NT2/D1 (cell line): ENCODE measurements at places on chromosomes 2 and 18.

DNA sequence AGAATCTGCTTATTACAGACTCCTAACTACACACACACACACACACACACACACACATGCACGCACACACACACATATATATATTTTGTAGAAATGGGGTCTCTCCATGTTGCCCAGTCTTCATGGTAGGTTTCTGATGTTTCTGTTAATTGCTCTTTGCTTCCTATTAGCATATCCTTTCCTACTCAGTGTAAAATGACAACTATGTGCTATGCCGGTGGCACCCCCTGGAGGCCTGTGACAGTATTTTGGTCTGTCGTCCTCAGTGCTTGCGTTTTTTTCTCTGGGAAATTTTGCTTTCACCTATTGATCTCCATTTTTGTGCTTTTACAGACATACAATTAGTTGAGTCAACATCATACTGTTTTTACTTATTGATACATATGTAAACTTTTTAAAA is 322.1 kb downstream of the LRRTM1 start:
- DNase-seq: peak; percentile 40

- no peak for DNase-seq
These were observed 158.9 kb downstream of the RHBDD1 start for GRCh38 chr2:226994775-226995174.

- no peak for DNase-seq
These were observed 22.6 kb downstream of the SEPTIN10 start for GRCh38 chr2:109591206-109591605.

DNA sequence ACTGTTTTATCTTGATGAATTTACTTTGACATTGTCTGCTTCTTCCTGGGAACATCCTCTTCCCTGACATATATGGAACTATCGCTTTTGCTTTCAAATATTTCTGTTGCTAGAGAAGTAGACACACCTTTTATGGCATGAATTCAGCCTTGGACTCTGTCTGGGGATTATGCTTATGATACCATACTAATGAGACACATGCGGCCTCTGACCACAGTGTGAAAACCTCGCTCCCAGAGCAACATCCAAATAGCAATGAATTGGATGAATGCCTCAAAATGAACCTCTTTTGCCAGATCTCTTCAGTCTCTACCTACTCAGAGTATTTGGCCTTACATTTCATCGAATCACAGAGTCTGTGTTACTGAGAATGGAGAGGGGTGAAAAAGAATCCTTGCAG is 70.9 kb downstream of the PIEZO2 start:
- no peak for DNase-seq

- no peak for DNase-seq
These were observed 48.6 kb downstream of the SH3RF3 start for GRCh38 chr2:109177635-109178034.

DNA sequence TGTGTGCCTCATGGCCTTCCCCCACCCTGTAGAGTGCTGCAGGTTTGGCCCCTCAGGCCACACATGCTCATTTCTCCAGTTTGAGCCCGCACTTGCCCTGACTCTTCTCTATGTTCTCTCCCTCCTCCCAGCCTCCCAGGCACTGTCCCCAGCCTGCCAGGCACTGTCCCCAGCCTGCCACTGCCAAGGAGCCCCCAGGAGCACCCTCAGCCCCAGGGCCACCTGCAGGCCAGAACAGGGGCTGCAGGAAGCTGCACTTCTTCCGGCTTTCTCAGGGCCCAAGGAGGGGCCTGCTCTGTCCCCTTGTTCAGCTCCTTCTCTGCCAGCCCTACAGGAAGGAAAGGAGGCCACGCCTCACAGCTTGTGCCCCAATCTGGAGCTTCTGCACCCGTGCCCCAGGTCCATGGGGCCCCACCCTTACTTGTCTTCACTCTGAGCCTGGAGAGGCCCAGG is 31.6 kb downstream of the CYP26B1 start:
- no peak for DNase-seq

DNA sequence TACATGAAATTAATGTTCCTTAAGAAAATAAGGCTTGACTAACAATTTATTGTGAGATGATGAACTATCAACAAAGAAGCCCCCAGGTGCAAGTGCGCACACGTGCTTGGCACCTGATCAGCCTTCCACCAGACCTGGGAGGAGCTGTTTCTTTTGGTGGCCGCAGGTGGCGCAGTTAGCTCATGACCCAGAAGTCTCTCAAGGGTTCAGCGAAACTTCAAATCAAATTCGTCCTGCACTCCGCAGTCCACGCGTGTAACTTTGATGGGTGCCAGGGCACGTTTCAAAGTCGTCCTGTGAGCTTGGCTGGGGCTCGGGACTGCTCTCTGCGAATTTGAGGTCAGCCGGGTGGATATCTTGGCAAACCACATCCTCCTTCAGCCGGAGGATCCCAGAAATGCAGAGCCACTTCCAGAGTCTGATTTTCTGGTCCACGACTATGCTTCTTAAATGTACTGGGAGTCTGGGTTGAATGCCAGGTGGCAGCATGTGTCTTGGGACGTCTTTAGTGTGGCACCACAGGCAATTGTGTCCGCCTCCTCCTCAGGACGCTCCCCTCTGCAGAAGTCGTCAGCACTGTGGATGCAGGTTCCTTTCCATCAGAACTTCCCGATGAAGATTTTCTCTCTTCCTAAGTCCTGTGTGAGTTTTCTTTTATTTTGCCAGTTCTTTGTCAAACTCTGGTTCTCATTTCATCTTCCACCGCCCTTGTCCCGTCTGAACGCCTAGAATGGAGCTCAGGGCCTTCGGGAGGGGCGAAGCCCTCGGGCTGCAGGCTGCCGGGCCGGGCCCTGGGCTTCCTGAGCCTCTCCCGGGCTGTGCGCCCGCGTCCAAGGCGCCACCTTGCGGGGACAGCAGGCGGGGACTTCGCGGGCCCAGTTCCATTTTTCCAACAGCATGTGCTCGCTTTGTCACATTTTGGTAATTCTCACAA is 61.3 kb upstream of the RAPGEF4 start:
- peak; percentile 13 for DNase-seq

DNA sequence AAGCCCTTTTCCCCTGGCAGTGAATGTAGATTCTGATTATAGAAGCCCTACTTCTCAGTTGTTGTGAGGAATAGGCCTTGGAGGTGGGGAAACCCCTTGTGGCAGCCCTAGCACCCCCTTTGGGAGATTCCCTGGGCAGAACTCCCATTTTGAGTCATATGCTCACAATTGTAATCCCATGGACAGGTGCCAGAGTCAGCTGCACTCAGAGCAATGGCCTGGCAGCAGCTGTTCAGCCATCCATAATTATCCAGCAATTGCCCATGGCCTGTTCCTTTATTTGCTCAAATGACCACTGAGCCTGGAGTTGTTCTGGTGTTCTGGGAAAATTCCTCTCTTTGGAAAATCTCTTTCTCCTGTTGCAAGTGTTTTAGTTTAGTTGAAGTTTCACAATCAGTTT is 71.7 kb downstream of the PTRHD1 start:
- DNase-seq: no peak

DNA sequence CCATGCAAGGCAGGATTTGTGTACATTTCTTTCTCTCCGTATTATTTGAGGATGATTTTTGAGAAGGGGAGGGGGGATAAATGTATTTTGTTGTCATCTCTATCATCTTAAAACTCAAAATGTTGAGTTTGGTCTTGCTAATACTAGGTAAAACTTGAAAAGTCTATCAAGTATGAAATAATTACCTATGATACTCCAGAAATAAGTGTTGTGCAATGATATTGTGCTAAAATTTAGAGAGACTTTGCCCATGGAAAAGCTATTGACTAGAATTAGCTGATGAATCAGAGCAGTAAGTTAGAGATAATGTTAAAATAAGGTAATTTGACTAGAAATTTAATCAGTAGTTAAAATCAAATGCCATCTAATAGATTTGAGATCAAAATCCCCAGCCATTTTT is 323.9 kb downstream of the AGPS start:
- DNase-seq: no peak

GRCh38 chr2:10424051-10424450 is 24.1 kb downstream of the ODC1 start:
- no peak for DNase-seq

DNA sequence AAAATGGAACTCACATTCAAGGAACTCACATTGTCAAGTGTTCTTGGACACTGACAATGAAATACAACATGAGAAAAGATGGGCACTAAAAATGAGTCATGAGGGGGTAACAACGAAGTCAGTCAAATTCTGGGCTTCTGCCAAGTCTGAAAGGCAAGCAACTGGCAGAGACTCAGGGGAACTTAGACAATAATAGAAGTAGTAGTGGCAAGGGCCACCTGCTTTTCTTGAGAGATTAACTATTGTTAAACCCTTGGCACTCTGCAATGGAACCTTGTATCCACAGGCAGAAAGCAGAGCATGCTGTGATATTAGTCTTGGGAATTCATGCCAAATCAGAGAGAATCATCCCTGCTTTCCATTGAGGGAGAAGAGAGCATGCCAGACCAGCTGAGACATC is 382.6 kb upstream of the CDH2 start:
- DNase-seq: no peak

DNA sequence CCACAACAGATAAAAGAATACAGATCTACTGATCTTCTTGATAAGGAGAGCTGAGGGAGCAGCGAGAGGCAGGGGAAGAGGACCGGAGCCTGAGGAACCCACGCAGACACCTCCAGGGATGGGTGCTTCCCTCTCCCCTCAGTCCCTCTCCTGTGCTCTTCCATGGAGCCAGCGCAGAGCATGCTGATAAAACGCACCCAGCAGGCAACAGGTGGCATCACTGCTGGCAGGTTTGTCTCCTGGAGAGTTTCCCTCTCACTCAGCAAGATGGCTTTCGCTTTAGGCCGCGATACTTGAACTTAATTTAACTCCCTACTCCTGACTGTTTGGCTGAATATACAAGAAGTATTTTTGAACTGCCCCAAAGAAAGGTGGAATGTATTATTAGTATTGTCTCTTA is 163.0 kb upstream of the REV1 start:
- no peak for DNase-seq

GRCh38 chr2:88481691-88482336 is 29.3 kb upstream of the FOXI3 start:
- DNase-seq: no peak

DNA sequence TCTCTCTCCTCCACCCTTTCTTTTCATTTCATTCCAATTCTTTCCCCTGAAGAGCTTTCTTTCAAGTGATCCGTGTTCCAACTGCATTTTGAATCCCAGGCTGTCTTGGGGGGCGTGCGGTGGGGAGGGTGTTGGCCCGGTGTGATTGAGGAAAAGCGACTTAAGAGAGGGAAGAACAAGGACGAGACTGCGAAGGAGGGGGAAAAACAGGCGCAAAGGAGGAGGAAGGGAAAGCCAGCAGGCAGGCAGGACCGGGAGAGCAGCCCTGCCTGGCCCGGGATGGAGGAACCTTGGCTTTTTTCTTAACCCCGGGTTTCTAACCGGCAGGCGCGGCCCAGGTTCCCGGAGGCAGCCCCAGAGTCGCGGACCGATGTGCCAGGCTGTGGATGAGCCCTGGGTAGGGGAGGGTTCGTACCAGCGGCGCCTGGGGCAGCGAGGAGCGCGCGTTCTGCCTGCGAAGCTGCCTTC is 1.3 kb downstream of the ADCYAP1 start:
- no peak for DNase-seq

GRCh38 chr2:47719099-47719498 is 63.8 kb upstream of the MSH6 start:
- DNase-seq: no peak

DNA sequence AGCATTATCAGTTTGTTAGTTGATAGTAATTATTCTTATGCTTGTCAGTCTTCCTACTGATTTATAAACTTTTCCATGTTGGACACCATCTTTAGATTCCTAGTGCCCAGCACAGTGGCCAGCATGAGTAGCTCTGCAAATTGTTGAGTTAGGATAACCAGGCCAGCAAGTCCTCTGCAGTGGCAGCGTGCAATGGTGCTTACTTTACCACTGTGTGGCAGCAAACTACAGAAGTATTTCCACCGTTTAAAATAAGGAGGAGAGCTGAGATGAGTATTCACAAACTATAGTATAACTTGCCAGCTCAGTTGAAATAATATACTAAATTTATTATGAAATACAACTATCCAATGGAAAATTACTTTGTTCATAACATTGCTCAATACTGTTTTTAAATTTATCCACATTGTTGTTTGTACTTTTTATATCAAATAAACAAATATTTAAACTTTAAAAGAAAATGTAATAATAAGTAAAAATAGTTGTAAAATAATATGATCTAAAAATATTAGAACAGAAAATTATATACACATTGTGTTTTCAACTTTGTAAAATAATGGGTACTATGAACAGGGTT is 9.3 kb upstream of the THADA start:
- no peak for DNase-seq

DNA sequence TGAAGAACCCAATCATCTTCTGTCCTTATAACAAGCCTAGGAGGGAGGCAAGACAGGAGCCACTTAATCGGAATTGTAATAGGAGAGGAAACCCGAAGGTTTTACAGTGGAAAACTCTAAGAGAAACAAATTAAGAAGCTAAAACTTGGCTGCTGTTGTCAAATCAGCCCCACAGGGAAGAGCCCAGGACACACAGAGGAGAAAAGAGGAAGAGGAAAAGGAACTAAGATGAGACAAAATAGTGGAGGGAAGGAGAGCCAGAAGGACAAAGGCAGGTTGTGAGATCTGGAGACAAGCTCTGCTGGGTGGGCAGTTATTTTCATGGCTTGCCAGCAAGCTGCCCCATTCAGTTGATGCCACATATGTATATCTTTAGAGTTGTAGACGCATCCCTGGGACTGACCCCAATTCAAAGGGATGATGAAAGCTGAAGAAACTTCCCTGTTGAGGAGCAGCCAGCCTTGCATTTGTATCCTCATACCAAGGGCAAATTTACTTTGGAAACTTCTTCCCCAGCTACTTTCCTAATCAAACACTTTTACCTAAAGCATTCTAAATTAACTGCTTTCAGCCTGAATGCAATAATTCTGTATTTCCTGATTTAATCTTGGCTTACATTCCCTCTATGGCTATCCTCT is 499.8 kb upstream of the MEIS1 start:
- no peak for DNase-seq

GRCh38 chr2:223759569-223760430 is 77.6 kb downstream of the AP1S3 start:
- no peak for DNase-seq

GRCh38 chr2:164498836-164499235 is 122.4 kb downstream of the GRB14 start:
- no peak for DNase-seq

GRCh38 chr18:11845654-11846053 is 5.6 kb upstream of the CHMP1B start:
- no peak for DNase-seq

DNA sequence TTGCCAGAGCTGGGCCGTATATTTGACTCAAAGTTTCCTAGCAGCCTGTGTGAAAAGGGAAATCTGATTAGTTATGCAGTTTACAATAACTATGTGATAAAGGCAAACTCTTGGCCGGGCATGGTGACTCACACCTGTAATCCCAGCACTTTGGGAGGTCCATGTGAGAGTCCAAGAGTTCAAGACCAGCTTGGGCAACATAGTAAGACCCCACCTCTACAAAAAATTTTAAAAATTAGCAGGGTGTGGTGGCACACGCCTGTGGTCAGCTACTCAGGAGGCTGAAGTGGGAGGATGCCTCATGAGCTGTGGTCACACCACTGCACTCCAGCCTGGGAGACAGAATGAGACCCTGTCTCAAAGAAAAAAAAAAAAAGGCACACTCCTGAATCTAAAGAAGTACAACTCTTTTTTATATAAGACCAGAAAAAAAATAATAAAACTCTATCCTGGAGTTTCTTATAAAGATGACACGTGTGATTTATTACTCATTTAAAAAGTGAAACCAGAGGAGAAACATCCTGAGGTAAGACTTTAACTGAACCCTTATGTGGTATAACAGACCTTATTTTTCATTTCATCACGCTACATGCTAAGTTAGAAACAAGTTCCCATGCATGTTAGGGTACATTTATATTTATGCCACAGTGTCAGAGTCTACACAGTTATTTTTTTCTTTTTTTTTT is 32.6 kb upstream of the KCMF1 start:
- DNase-seq: no peak

GRCh38 chr18:23259701-23260681 is 124.7 kb downstream of the CABLES1 start:
- DNase-seq: no peak
